ENCODE measurements at places on chromosomes 7 and 10.
A peak's percentile ranks its signal among the peaks of the same experiment; 100 is the strongest.

DNA sequence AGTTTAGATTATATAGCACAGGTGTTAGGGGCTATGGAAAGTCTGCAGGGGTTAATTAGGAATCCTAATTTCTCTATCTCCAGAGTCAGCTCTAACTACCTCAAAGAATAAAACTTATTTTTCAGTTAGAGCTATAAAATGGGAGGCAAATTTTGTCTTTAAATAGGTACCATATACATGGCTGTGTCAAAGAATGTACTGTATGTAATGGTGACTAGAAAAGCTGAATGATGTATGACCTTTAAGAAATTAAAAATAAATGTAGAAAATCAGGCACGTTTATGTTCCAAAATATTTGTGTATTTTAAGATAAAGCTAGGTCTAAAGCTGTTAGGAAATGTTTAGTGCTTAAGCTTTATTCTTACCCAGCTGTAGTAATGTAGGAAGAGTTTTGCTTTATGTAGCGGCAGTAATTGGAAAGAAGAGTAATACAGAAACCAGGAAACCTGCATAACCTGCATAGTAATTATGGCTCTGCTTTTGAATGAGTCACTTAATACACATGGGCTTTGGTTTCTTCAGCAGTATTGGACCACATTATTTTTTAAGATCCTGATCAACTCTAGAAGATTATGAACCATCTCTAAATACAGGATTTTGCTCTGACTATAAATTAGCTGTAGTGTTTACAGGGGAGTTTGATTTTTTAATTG, 85.0 kb downstream of the KMT2E start:
- DNase-seq, result no peak

DNA sequence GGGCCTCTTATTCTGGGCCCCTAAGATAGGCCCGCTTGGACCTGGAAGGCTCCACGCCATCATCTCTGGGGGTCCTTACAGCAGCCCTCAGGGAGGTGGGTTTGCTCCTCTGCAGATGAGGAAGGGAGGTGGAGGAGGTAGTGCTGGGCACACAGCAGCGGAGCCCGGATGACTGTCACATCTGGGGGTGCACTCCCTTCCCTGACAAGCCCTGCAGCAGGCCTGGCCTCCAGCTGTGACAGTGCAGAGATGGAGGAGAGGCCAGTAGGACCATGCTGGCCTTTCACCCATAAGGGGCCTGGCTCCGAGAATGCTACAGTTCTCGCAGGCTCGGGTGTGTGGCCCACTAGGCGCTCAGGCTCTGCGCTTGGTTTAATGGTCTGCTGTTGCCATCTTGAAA, 9.2 kb downstream of the GDF2 start:
- DNase-seq, result no peak

DNA sequence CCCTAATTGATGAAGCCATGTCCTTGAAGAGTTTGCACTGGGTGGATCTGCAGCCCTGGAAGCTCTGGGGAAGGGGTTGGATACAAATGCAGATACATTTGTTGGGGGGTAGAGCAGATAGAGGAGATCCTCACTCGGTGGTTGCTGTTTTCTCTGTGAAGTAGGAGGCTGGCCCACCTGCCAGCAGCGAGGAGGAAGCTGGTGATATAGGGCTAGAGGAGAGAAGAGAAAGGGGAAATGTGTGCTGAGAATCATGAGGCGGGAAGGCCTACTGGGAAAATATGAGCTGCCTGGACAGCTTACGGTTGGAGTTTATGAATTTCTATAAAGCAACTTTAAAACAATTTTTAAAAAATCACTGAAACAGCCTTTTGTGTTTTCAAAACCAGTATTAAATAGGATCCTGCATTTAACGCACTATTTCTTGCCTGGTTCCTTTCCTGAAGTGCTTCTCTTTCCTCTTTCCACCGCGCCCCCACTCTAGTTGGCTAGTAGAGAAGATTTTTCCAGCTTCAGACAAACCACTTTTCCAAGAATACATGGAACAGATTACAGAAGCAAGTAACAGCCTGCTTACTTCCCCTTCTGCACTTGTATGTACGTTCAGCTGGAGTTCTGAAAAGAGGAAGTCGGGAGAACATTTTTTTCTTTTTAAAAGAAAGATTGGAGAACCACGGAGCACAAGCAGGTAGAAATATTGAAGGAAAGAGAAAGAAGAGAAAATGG, 100.6 kb upstream of the GLCCI1 start:
- DNase-seq, result no peak

GRCh38 chr10:110420401-110421193, 77.1 kb upstream of the DUSP5 start:
- no peak for DNase-seq

DNA sequence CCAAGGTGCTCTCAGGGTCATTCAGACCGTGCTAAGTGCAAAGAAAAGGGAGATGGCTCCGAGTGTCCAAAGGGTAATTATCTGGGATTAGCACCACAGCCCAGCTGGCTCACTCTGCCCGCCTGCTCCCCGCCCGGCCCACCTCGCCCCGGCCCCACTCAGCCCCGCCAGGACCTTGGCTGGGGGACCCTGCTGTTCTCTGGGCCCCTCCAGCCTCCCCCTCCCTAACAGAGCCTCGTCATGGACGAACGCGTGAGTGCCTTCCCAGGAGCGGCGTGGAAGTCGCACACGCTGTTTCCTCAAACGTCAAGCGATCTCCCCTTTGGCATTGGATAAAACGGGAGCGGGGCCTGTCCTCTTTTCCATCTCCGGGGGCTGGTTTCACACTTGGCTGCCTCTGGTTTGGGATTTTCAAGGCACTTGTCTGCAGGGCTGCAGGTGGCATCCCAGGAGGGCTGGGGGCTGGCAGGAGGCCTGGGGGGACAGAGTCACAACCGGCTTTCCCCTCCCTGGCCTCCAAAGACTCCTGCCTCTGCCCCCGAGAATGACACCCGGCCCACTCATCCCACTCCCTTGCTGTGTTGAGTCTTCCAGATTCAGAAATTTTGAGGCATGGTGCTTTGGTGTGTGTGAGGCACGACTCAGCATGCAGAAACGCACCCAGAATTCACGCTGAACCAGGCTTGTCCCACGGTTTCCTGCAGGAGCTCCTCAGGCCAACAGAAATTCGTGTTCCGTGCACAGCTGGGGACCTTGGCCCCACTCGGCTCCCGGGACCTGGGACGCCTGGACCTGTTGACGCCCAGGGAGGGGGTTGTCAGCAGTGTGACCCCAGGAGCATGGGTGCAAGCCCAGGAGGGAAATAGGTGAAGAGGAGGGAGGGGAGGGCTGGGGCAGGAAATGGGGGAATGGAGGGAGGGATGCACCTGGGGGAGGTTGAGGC, 110.0 kb downstream of the PDGFA start:
- DNase-seq, result no peak

GRCh38 chr7:130141161-130141883, 63.9 kb downstream of the TMEM209 start:
- DNase-seq, result peak; percentile 34

GRCh38 chr10:85318809-85319807, 990.7 kb downstream of the CCSER2 start:
- no peak for DNase-seq

DNA sequence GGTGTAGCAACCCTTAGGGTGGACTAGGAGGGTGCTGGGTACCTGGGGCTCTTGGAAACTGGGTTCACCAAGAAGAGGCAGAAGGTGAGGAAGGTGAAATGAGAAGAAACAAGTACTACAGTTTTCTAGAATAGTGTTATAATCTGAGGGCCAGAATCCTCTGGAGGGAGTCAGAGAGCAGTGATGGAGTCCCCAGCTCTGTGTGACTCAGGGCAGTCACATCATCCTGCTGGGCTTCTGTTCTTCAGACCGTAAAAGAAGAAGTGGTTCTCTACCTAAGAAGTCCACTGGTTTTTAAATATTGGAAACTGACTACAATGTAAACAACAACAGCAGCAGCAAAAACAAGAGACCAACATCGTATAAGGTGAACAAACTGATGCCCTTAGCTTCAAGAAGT, 197.3 kb downstream of the PRPF18 start:
- DNase-seq, result no peak

- no peak for DNase-seq
Measured at GRCh38 chr7:151312831-151313809, 28.5 kb upstream of the NUB1 start.

- DNase-seq, result no peak
Measured at GRCh38 chr7:17207220-17207619, 91.2 kb upstream of the AHR start.

DNA sequence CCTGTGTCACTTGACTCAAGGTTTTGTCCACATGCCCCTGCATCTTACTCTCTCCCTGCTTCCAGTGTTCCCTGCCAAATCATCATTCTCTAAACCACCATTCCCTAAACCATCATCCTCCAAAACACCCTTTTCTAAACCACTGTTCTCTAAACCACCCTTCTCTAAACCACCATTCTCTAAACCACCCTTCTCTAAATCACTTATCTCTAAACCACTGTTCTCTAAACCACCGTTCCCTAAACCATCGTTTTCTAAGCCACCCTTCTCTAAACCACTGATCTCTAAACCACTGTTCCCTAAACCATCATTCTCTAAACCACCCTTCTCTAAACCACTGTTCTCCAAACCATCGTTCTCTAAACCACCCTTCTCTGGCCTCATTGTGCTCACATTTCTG, 142.1 kb downstream of the CXCL12 start:
- DNase-seq, result no peak

DNA sequence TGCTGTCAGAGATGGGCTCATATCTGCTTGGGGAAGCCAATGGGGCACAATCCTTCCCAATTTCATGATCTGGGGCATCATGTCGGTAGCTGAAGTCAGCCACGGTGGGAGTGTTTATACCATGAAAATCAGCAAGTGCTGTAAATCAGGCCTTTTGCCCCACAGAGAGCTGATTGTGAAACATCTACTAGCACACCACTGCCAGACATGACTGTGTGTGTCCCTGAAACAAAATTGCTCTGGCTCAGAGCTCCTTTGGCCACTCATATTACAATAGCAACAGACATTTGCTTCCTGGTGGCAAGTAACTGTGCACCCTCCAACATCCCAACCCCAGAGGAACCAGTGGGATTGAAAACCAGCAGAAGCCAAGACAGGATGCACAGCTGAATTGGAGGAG, 23.7 kb downstream of the GPR26 start:
- DNase-seq, result no peak

GRCh38 chr7:16399265-16399831, 22.0 kb downstream of the CRPPA start:
- DNase-seq, result no peak

- DNase-seq, result no peak
Measured at GRCh38 chr7:25994433-25994994, 157.5 kb upstream of the NFE2L3 start.

DNA sequence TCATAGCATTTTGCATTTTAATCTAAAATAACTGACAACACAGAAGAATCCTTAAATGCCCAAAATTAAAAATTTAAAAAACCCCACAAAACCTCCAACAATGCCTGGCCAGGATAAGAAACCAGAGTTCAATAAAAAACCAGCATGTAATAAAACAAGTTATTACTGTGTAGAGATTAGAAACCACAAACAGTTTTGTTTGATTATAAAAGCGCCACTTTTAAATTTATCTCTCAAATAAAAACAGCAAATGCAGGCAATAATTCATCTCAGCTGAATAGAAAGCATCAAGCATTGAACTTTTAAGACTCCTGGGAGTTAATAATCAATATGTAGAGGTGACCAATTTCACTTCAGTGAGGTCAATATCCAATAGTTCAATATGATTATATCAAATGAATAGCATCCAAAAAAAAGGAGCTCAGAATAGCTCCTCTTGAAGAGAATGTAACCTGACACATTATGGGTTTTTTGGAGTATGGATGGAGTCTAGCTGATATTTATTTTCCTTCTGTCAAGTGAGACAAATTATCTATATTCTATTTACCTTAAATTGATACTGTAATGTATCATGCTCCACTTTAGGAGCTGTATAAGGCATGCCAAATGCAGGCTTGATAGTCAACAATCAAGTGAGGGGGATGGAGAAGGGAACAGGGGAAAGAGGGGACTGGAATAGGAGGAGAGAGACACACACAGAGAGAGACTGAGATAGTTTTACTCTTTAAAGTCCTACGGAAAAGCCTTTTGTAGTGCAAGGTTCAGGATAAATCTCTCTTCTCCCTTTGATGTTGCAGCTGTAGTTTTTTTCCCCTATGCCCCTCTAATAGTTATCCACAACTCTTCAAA, 130.9 kb downstream of the RSU1 start:
- no peak for DNase-seq

GRCh38 chr10:35558276-35558675, 46.9 kb upstream of the GJD4 start:
- DNase-seq, result no peak

- no peak for DNase-seq
Measured at GRCh38 chr7:13724977-13725566, 264.4 kb downstream of the ETV1 start.

- DNase-seq, result no peak
Measured at GRCh38 chr10:106111246-106111645, 1053.3 kb downstream of the SORCS1 start.

DNA sequence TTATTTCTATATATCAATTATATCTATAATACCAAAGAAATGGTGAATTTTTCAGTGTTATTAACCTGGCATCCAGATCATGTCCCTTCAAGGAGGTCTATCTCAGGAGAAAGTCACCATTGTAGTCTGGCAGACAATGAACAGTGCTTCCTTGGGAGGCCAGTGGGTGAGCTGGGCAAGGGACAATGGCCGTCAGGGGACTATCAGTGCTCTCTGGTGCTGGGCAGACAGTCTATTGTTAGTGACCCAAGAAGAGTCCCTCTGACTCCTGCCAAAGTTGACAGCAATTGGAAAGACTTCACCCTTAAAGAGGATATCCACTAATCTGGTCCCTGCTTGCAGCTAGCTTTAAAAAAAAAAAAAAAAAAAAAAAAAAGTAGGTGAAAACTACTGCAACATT, 7.1 kb downstream of the JAZF1 start:
- DNase-seq, result no peak

DNA sequence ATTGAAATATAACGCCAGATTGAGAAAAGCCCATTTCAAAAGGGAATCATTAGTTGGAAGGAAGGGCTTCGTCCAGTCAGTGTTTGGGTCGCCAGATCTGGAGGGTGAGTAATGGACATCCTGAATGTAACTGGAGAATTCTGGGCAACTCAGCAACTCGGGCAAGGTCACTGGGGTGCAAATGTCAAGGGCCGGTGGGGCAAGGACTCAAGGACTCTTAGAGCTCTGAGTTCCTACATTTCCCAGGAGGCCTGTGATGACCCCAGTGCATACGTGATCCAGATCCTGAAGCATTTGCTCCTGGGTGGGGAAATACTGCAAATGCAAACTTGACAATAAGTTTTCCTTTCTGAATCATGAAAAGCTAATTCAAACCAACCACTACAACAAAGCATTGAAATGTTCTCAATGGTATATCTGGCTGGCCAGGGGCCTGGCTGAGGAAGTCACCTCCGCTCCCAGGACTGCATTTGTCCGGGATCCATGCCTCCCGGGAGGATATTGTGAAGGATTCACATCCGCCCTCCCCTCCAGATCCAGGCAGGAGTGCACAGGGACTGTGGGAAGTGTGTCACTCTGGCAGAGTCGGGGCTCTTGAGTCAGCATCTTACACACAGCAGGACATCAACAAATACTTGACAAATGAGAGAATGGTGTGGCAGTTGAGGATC, 164.0 kb downstream of the FANK1 start:
- DNase-seq, result peak; percentile 51

- DNase-seq, result no peak
Measured at GRCh38 chr7:77327067-77327931, 88.8 kb downstream of the GSAP start.

GRCh38 chr10:124520558-124521428, 59.2 kb downstream of the LHPP start:
- no peak for DNase-seq
